ENCODE measurements at places on chromosomes 3 and 15.

DNA sequence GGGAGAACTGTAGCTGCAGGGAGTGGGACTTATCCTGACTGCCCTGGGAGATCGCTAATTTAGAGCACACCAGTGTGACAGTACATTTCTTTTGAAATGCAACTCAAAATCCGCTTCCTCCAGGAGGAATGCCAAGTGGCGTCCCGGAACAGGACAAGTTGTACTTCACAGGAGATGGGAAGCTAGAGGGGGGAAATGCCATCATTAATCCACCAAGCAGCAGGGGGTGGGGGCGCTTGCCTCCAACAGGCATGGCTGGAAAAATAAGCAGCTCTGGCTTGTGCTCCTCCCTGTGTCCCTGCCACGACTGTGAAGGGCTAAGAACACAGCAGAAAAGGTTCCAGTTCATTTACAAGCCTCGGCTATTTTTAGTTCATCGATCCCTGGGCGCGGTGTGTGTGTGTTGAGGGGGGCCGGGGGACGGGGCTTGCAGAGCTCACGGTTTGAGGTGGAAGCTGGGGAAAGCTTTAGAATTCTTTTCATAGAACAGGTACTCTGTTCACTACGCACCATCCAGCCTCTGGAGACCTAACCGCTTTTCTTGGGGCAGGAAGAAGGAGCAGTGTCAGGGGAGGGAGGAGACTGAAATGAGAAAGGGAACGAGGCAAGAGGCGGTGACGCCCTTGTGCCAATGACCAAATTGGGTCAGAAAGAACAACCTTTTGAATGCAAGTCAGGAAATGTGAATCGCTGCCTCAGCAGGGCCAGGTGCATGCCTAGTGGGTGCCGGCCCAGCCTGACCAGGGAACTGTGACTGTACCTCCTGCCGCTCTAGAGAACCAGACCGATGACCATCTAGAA, 51.8 kb upstream of the DGKG start:
- DNase-seq, result peak; percentile 33

DNA sequence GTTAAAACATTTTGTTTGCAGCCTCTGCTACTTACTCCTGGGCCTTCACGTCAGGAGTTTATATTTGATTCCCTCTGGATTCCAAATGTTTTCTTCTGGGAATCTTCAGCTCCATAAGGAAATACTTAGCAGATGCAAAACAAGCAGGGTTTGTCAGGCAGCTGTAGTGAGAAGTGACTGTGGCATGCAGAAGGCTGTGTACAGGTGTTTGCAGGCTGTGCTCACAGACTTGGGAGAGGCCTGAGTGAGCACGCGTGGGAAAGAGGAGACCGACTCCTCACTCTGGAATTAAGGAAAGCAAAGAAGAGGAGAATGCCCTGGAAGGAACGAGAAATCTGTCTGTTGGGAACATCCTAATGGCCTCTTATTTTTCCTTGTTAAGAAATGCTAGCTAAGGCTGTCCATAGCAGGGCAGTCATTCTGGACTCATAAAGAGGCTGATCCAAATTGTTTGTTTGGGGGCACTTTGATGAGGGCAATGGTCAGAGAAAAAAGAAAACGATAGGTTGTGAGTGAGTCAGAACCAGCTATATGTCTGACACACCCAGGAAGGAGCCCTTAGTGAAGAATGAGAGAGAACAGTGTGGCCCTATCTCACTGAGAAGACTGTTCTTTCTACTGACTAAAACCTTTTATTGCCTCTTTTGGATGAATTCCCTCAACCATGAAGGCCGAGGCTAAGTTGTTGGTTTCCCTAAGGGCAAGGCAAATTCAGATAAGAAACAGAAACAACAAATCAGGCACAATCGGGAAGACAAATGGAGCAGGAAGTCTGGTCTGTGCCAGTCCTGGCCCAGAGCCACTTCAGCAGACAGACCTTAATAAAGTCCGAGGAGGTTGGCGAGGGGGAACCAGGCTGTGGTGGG, 82.6 kb downstream of the TGFBR2 start:
- no peak for DNase-seq

GRCh38 chr3:116939550-116939949, 230.0 kb downstream of the TUSC7 start:
- DNase-seq, result no peak

- DNase-seq, result no peak
These were observed 125.5 kb upstream of the TRIM42 start for GRCh38 chr3:140552403-140552802.

- DNase-seq, result no peak
These were observed 60.7 kb downstream of the PDZRN3 start for GRCh38 chr3:73563896-73564582.
